ENCODE measurements at places on chromosomes 7 and 10. TPM values are rescaled to one million over a fixed set of nuclear protein-coding genes. Genes with fewer than 3 reads are reported as not detected.

- no peak for DNase-seq
Observed at GRCh38 chr10:1638889-1639419, 98.4 kb downstream of the ADARB2 start.

- peak; percentile 28 for DNase-seq
Observed at GRCh38 chr7:47948141-47948790, at the start of gene PKD1L1. Gene PKD1L1 (minus strand): TSS chr7:47948466. CDS start chr7:47948440, 26 bp downstream.

DNA sequence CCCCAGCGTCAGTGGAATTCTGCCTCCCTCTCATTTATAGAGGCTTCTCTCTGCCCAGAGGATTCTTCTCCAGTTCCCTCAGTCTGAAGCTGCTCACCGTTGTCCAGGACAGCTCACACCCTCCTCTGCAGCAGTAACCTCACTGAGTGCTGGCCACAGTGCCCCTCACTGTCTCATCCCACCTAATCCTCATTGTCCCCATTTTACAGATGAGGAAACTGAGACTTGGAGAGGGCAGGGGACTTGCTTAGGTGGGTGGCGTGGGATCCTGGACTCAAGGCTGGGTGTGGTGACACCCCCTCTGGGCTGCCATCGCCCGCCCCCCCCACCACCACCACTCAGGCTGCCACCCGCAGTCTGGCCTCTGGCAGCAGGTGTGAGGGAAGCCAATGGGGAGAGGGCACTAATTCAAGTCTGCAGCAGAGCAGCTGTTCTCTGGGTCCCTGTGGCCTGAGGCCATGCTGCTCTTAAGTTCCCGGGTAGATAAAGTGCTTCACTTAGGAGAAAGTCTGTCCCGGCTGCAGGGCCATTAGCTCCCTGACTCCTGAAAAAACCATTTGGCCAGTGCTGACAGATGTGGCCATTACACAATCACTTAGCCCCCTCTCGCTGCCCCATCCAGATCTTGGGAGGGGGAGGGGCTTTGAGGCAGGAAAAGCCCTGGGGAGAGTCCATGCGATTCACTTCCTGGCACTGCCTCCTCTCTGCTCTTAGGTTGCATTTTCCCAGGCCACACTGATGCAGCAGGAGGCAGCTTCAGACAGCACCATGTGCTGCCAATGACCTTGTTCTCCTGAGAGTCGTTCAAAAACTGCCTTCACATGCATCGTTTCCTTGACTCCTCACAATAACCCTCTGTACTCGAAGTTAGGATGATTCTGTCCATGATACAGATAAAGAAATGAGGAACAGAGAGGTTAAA lies 36.3 kb downstream of the DRGX start:
- no peak for DNase-seq

DNA sequence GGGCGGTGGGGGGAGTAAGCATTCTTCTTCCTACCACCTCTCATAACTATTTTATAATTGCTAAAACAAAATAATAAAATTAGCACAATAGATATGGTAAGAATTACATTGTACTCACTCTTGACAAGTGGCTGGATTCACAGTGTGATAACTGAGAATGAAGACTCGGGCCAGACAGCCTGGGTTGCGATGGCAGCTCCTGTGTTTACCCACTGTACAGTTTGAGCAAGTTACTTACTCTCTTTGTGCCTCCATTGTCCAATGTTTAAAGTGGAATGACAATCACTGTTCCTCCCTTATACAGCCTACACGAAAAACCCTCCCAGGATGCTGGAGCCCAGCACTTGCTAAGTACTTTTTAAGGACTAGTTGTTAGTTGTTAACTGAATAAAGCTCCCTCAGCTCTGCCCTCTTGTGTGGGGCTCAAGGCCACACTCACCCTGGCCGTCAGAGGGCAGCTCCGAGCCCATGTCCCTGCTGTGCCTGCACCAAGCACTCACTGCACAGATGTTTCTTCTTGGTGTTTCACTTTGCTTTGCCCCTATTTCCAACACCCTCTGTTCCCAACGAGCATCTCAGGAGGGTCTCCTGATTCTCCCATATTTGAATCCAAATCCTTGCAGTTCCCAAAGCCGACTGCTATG lies 56.4 kb upstream of the NPS start:
- DNase-seq, result no peak

DNA sequence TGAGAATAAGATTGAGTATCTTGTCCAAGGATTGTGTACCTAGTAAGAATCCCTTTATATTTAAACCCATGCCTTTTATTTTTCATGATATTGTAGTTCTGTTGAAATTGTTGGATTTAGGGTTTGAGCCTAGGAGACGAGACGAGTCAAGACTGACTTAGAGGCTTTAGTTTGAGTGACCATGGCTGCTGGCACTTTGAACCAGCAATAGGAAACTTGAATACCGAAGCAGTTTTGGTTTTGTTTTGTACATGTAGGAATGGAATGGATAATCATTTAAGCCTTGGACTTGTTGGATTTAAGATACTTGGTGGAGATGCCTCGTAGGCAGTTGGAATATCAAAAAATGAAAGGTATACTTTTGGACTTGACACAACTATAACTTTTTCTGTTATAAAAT lies 229.0 kb downstream of the BICC1 start:
- no peak for DNase-seq

- peak; percentile 18 for DNase-seq
Observed at GRCh38 chr10:62528441-62528840, 154.3 kb downstream of the ZNF365 start.

- no peak for DNase-seq
Observed at GRCh38 chr10:57038531-57038930, 677.5 kb upstream of the ZWINT start.

DNA sequence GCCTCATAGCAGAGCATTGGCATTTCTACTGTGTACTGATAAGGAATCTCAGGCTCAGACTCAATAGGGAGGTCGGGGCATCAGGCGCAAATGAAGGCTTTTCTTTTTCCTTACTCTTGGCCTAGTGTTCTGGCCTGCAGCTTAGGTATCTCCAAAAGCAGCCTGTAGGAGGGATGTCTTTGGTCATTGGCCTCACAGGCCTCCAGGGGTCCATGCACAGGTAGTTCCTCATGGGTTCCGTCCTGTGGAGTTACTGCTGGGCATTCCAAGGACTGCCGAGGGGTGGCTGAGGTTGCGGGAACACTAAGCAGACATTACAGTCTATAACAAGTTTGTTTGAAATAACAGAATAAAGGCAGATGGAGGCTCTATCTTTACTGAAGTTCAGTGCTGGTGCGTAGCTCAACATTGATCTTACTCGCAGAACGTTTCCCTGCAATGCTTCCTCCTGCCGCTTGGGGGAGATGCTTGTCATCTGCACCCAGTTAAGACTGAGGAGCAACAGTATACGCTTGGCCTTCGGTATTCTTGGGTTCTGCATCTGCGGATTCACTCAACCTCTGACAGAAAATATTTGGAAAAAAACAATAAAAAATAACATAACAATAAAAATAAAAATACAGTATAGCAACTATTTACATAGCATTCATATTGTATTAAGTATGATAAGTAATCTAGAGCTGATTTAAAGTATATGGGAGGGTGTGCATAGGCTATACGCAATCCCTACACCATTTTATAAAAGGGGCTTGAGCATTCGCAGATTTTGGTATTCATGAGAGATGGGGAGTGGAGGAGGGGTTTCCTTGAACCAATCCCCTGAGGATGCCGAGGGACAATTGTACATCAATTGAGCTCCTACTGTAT lies 58.9 kb downstream of the SH2D4B start:
- DNase-seq, result peak; percentile 14

DNA sequence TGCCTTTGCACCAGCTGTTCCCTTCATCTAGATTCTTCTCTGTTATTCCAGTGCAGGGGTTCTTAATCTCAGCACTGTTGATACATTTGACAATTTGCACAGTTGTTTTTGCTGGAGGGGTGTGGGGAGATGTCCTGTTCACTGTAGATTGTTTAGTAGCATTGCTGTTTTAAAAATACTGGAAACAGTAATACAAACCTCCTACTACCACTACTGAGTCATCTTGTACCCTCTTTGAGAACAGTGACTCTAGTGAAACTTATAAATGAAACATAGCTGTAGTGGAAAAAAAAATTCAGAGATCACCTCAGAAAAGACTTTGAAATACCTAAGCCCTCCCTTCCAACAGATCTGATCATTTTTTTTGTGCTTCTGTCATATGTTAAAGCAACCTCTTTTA lies 154.8 kb upstream of the TMEM196 start:
- DNase-seq, result no peak

Gene PIP
- not detected for total RNA-seq

All from astrocyte (in vitro differentiated cells and primary cell).